ENCODE measurements at places on chromosomes 1 and 21.

- DNase-seq, result no peak
Observed at GRCh38 chr1:11458811-11459275, 20.1 kb upstream of the DISP3 start.

DNA sequence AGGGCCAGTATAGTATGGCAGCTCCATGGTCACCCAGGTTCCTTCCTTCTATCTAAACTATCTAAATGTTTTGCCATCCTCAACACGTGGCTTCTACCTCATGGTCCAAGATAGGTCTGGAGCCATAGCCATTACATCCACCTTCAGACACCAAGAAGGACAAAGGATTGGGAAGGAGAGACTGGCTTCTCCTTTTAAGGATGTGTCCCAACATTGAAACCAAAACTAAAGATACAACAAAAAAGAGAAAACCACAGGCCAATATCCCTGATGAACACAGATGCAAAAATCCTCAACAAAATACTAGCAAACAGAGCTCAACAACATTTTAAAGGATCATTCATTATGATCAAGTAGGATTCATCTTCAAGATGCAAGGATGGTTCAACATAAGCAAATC, 24.8 kb downstream of the HSD11B1 start:
- no peak for DNase-seq

DNA sequence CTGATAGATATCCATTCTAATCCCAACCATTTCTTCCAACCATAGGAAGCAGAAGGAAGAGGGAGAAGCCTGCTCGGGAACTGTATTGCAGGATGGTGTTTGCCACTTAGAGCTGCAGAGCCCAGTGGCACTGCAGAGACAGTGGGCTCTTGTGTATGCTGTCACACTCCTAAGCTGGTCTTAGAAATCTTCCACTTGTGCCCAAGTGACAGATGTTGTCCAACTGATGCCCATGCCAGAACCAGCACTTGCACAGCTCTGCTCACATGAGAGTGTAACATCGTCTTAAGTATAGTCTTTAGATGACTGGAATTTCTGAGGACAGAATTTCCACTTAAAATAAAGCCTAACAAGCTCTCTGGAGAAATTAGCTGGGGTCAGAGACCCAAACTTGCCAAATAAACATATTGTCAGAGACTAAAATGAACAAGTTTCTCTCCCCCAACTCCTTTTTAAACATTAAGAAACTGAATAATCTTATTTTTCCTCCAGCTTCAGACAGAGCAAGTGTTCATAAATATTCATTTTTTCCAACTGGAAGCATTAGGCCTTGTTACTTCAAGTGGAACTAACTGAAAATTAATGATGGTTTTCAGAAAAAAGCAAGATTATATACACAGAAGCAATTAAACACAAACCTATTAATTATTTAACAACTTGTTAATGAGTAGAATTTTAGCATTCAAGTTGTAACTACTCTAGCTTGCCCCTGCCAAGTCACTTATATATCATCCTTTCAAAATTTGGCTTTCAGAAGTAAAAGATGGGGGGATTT, 577.3 kb downstream of the AJAP1 start:
- no peak for DNase-seq

GRCh38 chr1:207841901-207842300, 69.0 kb downstream of the CD34 start:
- DNase-seq, result no peak

- DNase-seq, result no peak
Observed at GRCh38 chr1:3359756-3360440, 94.6 kb upstream of the ARHGEF16 start.

GRCh38 chr1:214857716-214858115, 224.8 kb upstream of the KCNK2 start:
- DNase-seq, result no peak

DNA sequence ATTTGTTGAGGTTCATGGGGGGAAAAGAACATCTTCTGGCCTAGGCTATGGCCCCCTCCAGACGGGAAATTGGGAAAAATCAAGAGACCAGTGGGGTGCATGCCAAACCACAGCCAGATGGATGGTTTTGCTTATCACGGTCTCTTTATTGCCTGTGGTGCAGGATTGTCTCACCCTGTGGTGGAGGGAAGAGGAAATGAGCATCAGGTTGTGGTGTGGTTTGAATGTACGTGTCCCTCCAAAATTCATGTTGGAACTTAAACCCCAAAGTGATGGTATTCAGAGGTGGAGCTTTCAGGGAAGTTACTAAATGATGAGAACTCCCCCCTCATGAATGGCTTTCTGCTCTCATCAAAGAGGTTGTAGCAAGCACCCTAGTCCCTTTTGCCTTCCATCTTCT, 525.7 kb downstream of the NPHP4 start:
- DNase-seq, result no peak

GRCh38 chr21:37551331-37551992, 184.9 kb downstream of the DYRK1A start:
- DNase-seq, result no peak

- peak; percentile 52 for DNase-seq
Observed at GRCh38 chr1:207499573-207499972, 3.6 kb downstream of the CR1 start.

DNA sequence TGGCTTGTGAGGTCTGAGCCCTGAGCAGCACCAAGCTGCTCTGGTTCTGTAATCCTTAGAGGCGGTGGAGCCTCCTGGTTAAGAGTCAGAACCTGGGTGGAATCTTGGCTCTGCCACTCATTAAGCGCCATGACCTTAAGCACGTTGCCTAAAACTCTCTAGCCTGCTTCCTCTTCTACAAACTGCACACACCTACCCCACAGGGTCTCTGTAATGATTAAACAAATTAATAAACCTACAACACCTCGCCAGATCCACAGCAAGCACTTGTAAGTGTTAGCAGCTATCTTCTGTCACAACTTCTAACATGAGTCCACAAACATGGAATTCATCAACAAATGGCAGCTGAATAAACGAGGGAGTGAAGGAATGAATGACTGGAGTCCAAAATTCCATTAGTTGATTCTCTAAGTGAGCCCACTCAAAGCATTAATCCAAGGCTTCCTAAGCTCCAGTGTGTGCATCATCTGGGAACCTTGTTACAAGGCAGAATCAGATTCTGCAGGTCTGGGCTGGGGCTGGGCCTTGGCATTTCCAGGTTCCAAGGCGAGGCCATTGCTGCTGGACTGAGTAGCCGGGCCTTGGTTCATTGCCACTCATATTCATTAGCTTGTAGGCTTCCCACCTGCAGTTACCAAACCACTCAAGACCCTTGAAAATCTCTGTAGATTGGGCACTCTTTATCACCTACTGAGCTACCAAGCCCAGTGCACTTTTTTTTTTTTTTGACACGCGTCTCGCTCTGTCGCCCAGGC, 168.6 kb downstream of the HIVEP3 start:
- no peak for DNase-seq

DNA sequence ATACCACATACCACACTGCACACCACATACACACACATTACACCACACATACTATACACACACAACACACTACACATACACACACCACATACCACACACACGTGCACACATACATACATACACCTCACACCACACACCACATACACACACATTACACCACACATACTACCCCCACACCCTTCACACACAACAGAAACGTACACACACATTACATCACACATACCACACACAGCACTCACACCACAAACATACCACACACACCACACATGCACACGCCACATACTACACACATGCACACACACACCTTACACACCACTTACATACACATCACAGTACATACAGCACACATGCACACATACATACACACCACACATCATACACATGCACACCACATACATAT, 28.5 kb downstream of the RAB7B start:
- no peak for DNase-seq

GRCh38 chr1:32652244-32652962, 1.4 kb downstream of the RBBP4 start:
- no peak for DNase-seq

DNA sequence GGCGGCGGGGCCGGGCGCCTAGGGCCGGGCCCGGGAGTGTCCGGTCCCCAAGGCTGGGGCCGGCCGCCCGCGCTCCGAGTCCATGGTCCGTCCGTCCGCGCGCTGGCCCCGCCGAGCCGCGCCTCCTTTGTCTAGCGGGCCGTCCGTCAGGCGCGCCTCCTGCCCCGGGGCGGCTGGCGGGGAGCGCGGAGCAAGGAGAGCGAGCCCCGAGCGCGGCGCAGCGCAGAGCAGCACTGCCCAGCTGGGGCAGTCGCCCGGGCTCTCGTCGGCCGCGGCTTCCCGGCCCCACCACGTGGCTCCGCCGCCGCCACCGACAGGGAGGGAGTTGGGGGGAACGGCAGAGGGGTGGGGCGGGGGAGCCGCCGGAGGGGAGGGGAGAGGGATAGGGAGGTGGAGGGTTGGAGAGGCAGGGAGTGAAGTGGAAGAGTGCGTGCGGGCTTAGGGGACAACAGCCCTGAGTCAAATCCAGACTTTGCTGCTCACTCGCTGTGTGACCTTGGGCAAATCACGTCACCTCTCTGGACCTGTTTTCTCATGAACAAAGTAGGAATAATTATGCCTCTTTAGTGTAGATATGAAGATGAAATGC, at the start of gene NKAIN1:
NKAIN1 (minus strand) TSS at position 235 of the 589 bp plus-strand sequence. CDS start 340 bp downstream, outside the sequence.
- no peak for DNase-seq

GRCh38 chr21:39461419-39461818, 9.6 kb downstream of the SH3BGR start:
- DNase-seq, result no peak

DNA sequence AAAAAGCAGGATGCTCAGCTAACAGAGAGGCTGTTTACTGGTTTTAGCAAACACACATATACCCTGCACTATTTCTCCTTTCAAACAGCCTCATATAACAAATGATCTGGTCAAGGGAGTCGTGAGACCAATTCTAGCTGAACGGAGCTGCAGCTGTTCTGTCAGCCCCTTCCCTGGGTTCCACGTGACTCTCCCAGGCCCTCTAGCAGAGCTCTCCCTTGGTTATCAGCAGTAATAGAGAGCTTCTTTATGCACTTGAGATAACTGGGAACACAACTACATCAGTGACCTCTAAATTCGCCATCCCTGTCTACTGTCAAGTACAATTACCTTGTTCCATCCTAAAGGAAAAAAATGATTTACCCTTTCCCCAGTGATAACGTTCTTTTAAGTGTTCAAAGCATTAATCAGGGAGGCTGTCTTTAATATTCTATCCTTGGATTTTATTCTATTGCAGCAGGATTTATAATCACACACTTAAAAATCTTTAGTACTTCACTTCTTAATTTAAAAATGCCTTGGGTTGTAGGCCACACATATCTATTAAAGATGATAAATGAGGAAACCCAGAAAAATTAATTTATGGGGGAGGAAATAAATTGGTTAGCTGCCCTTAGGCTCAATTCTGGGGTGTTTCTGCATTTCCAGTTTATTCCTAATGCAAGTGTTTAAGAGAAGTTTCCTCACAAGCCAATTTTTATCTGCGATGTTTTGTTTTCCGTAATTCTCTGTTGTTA, 28.2 kb downstream of the PTGER3 start:
- no peak for DNase-seq

DNA sequence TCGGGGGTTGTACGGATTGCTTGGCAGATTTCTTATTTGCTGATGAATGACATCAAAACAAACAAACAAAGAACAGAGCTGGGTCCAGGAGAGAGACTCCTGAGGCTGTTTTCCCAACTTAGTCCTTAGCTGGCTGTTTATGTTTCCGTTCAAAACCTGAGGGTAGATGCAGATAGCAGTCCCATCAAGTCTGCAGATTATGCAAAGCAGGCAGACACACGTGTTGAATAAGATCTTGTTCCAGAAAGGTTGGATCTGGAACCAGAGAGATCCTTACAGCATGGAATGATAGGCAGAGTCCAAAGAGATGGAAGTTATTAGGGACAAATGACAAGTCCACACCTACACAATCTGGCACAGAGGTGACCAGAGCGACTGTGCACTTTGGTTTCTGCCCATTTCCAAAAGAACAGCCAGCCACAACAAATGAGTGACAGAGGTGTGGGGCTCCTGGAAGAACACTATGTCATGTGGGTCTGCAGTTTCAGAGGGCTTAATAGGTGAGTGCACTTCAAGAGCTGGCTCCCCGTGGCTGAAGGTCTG, 65.5 kb downstream of the MAN1C1 start:
- no peak for DNase-seq

- DNase-seq, result no peak
Observed at GRCh38 chr1:116003823-116004222, 27.5 kb downstream of the SLC22A15 start.

GRCh38 chr1:161182214-161182613, 4.9 kb upstream of the B4GALT3 start:
- peak; percentile 43 for DNase-seq

DNA sequence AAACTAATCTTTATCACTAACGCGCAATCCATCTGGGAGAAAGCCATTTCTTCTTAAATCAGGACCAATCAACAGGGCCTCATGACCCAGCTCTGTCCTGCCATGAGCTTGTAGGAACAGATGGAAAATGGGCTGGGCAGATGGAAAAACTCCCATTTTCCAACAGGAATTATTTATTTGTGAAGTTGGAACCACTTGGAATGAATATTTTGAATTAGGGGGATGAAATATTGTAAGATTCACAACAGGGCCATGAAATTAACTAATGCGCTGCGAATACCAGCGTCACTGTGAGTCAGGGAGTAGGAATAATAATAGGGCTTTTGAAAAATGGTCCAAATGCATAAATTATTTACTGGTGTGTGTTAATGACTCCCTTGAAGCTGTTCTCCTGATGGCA, 53.1 kb upstream of the CYP2J2 start:
- no peak for DNase-seq

- no peak for DNase-seq
Observed at GRCh38 chr1:30785181-30785580, 27.6 kb upstream of the LAPTM5 start.

- no peak for DNase-seq
Observed at GRCh38 chr1:226606311-226607267, 58.0 kb downstream of the STUM start.

DNA sequence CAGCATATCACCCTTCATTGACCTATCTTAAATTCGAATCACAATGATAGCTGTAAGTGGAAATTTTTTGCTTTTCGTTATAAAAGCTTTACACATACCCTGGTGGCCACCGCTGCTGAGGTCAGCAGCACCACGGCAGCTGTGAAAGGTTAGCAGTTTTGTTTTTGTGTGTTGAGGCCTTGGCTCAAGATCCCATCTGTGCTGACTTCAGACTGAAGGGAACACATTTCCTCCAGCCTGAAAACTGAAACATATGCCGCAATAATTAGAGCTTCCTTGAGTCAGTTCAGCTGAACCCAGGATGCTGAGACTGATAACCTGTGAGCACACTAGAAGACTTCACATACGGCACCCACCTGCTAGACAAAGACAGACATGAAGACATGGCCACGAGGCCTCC, 103.0 kb downstream of the SMYD3 start:
- DNase-seq, result no peak

DNA sequence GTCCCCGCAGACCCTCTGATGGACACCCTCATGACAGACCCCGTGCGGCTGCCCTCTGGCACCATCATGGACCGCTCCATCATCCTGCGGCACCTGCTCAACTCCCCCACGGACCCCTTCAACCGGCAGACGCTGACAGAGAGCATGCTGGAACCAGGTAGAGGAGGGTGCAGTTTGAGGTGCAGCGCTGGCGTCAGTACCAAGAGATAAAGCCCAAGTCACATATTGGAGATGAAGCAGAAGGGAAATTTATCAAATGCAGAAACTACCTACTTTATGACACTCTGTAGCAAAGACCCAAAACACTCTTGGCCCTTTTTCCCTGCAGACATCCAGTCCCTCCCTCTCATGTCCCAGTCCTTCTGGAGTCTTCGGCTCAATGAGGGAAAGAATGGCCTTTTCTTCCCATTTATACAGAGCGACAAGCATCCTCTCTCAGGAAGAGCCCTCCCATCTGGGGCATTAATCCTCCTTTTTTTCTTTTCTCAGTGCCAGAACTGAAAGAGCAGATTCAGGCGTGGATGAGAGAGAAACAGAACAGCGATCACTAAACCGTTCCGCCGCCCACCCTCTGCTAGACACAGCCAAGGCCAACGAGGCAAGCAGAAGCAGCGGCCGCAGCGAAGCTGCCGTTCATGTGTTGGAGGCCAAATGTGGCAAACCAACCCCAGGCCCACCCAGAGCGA, 30.8 kb upstream of the KIF1B start:
- no peak for DNase-seq
